T1000 (cell line): ENCODE measurements at places on chromosomes 7 and 10.

- no peak for DNase-seq
These were observed 17.0 kb downstream of the IL15RA start for GRCh38 chr10:5960070-5960972.

GRCh38 chr7:98107313-98107721 is 655 bp downstream of the LMTK2 start:
- no peak for DNase-seq

- DNase-seq = no peak
These were observed 23.8 kb downstream of the PFKP start for GRCh38 chr10:3090914-3091787.

- DNase-seq = no peak
These were observed 14.5 kb downstream of the TRIM8 start for GRCh38 chr10:102658802-102659201.

DNA sequence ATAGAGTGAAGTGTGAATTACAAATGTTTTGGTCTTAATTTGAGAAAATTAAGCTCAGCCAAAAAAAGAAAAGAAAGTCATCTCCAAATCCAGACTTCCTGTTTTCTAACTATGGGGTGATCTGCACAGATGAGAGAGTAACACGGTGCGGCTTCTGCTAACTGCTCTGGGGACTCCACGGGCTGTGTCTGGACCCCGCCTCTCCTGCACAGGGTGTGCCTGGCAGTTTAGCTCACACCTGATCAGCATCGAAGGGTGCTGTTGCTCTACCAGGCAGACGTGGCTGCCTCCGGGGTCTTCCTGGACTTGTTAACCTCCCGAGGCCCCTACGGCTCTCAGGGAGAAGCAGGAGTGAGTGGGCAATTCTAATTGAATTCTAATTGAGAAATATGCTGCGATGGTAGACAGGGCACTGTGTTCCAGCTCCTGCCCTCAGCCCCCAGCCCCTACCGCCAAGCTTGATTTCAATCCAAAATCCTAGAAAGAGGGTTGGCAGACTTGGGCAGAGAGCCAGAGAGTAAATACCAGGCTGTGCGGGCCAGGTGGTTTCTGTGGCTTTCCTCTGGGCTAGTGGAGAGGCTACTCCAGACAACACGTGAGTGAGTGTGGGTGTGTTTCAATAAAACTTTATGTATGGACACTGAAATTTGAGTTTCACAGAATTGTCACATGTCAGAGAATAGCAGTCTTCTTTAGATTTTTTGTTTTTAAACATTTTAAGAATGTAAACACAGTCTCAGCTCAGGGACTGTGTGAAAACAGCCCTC is 13.4 kb downstream of the SHH start:
- DNase-seq = no peak

GRCh38 chr7:152893801-152894294 is 134.3 kb downstream of the ACTR3B start:
- no peak for DNase-seq

- DNase-seq = no peak
These were observed 66.2 kb downstream of the CTBP2 start for GRCh38 chr10:125093974-125094705.

DNA sequence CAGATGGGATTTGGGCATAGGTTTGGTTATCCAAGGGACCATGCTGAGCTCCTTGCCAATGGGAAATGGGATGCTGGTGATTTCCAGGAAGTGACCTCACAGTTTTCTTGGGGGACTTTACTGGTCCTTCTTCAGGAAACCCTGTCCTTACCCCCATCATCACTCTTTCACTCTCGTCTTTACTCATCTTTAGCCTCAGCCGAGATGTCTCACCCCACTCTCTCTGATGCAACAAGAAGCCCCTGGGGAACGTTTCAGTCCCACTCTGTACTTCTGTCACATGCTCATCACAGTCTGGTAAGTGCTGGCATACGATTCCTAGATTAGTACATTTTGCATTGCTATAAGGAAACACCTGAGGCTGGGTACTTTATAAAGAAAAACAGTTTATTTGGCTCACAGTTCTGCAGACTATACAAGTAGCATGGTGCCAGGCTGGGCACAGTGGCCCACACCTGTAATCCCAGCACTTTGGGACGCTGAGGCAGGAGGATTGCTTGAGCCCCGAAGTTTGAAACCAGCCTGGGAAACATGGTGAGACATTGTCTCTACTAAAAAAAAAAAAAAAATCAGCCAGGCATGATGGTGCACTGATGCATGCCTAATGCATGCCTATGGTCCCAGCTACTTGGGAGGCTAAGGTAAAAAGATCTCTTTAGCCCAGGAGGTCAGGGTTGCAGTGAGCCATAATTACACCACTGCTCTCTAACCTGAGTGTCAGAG is 63.5 kb upstream of the VKORC1L1 start:
- no peak for DNase-seq

GRCh38 chr7:35513195-35513594 is 181.7 kb downstream of the HERPUD2 start:
- no peak for DNase-seq

GRCh38 chr10:59587083-59587755 is 122.4 kb downstream of the SLC16A9 start:
- no peak for DNase-seq

DNA sequence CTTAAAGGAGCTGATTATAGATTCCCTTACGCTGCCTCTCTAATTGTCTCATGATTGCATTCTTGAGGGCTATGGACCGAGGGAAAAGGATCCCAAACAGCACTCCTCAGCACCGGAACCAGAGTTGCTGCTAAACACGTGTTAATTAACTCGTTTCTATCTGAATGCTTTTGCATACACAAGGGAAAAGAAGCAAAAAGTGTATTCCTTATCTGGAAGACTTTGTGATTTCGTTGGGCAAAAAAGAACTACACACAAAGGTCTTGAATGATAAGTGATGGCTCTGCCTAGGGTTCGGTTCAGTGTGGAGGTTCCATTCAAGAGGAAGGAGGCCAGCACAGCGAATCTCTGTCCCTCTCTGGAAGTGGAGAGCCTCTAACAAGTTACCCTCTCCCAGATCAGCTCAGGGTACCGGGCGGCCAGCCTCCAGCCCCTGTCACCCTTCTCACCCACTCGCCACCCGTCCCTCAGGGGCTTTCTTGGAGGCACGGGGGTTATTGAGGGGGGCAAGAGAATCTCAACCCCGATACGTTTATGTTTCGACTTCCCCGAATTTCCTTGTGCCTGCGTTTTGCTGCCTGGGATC is 515 bp upstream of the SLC4A2 start:
- DNase-seq = no peak
